ENCODE measurements at places on chromosomes 7 and 10. TPM values are rescaled to one million over a fixed set of nuclear protein-coding genes. Genes with fewer than 3 reads are reported as not detected.

AGAP3 gene
- 25.5 TPM for total RNA-seq

HOXA13 gene
- 43.2 TPM for total RNA-seq

ZNF804B gene
- 1.2 TPM for total RNA-seq

KIAA1549 gene
- 4.6 TPM for total RNA-seq

CSGALNACT2 gene
- total RNA-seq = 39.8 TPM

MDFIC gene
- total RNA-seq = 69.4 TPM

SLC18A3 gene
- total RNA-seq = 0.11 TPM

CCNY gene
- total RNA-seq = 55.9 TPM

BAG3 gene
- 8.2 TPM for total RNA-seq
